ENCODE measurements at places on chromosomes 3 and 15.

GRCh38 chr3:119631516-119631915 lies 28.9 kb downstream of the POPDC2 start:
- no peaks in the 10 kb centered on the region for H3K36me3 ChIP-seq
- H3K27me3 ChIP-seq: peaks cover 29% of the 10 kb centered on the region
- DNase-seq: no peak
- no peak overlapping the region for H3K27ac ChIP-seq
- peaks cover 22% of the 10 kb centered on the region for H3K4me1 ChIP-seq

DNA sequence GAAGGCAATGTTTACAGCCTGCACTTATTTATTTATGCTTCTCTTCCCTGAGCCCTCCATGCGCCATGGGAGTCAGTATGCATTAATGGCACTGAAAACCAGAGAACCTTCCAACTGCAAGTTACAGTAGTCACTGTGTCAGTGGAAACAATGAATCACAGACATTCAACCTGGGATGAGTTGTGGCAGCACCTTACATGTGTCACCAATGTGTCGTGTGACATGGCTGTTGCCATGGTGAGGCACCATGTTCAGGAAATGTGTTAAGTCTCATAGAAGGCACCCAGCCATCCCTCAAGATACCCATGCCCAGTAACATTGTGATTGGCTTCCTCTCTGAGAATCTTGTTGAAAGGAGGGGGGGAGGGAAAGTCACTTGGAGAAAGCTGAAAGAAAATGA lies 105.0 kb downstream of the FOXP1 start:
- no peaks in the 10 kb centered on the region for H3K27me3 ChIP-seq
- H3K4me1 ChIP-seq: peaks cover 47% of the 10 kb centered on the region
- peak; percentile 38 for DNase-seq
- peaks cover 21% of the 10 kb centered on the region for H3K36me3 ChIP-seq
- H3K27ac ChIP-seq: no peak overlapping the region

GRCh38 chr3:132659000-132659364 lies 627 bp downstream of the ACAD11 start:
- peaks cover 4% of the 10 kb centered on the region for H3K36me3 ChIP-seq
- H3K4me1 ChIP-seq: peaks cover 37% of the 10 kb centered on the region
- no peak for DNase-seq
- H3K27ac ChIP-seq: peak overlapping the region; percentile 95
- H3K27me3 ChIP-seq: no peaks in the 10 kb centered on the region

DNA sequence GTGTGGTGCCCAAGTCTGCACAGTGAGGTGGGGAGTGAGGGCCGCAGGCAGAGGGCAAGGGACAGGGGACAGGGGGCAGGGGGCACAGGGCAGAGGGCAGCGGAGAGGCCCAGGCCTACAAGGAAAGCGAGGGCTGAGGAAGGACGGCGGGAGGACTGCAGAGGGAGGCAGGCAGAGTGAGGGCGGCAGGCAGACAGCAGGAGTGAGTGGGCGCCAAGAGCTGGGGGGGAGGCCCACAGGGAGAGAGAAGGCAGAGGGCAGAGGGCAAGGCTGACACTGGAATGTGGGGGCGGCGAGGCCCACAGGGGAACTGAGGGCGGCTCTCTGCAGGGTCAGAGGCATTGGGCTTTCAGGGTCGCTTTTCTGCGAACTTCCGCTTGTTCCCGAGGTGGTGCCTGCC lies 267.8 kb upstream of the NDN start:
- no peaks in the 10 kb centered on the region for H3K4me1 ChIP-seq
- H3K27ac ChIP-seq: no peak overlapping the region
- H3K27me3 ChIP-seq: no peaks in the 10 kb centered on the region
- no peak overlapping the region for H3K4me3 ChIP-seq

DNA sequence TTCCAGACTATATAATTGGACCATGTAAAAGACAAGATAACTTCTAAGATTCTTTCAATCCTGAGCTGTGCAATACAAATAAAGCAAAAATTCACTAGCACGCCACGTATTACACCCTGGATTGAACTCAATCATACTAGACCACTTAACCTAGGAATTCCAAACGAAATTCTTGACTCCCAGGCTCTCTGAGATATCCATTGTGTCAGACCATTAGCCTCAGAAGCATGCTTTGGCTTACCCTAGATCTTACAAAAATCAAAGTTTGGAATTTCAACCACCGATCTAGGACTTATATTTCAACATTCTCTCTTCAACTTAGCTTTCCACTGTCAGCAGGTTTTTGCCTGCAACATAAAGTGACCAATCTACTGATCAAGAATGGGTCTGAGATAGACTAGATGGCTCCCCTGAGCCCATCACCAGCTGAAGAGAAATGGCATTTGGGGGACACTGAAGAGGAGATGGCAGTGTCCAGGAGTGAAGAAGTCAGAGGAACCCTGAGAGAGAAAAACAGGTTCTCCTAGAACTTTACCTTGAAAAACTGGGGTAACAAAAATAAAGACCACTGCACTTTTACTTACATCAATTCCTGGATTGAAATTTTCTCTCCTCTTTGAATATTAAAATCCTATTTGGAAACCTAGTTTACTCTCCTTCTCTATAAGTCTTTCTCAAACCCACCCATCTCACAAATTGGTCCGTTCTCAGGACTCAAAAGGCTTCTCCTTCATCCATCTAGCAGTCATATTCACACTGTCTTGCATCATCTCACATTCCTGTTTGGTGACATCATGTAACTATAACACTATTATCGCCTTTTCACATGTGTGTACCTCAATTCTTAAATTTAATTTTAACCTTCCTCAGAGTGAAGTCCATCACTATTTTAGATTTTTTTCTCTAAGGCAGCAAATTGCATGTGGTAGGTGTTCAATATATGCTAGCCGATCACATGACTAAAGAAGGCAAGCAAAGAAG lies 18.5 kb downstream of the CPNE4 start:
- H3K27me3 ChIP-seq: peaks cover 10% of the 10 kb centered on the region
- H3K36me3 ChIP-seq: no peaks in the 10 kb centered on the region
- H3K4me1 ChIP-seq: no peaks in the 10 kb centered on the region
- no peak overlapping the region for H3K27ac ChIP-seq
- DNase-seq: no peak

DNA sequence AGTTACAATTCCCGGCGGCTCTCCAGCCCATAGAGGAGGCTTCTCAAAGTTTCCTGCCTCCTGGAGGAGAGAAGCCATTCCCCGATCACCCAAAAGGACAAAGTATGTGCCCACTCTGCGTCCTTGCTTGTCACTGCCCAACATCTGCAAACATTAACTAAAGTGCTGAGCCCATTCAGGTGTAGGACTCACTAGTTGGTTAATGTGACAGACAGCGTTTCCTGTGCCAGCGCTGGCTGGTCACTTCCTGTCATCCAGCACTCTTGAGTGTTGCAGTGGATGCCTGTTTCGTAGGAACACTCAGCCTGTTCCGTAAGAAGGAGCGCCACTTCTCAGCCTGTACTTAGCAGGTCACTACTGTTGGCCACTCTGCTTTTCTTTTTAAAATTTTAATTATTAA lies 100.3 kb downstream of the APBA2 start:
- H3K27ac ChIP-seq: no peak overlapping the region
- H3K4me3 ChIP-seq: no peak overlapping the region
- no peaks in the 10 kb centered on the region for H3K36me3 ChIP-seq
- no peaks in the 10 kb centered on the region for H3K27me3 ChIP-seq

DNA sequence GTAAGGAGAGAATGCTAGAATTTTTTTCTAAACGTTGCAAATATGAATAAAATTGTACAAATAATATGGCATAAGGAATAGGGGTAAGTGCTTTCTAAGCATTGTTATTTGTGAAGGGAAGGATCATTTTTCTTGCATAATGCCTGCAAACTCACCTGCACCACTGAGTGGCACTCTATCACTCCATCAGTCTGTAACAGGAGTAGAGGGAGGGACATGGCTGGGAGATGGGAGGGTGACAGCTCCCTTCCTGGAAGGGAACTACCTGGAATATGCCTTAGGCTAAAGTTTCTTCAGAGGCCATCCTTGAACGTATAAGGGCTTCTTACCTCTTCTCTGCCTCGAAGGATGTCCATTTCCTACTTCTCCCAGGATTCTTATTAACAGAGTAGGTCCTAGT lies 3.0 kb downstream of the NAALADL2 start:
- no peak overlapping the region for H3K4me3 ChIP-seq
- H3K27me3 ChIP-seq: no peaks in the 10 kb centered on the region
- H3K36me3 ChIP-seq: no peaks in the 10 kb centered on the region
- H3K4me1 ChIP-seq: no peaks in the 10 kb centered on the region

DNA sequence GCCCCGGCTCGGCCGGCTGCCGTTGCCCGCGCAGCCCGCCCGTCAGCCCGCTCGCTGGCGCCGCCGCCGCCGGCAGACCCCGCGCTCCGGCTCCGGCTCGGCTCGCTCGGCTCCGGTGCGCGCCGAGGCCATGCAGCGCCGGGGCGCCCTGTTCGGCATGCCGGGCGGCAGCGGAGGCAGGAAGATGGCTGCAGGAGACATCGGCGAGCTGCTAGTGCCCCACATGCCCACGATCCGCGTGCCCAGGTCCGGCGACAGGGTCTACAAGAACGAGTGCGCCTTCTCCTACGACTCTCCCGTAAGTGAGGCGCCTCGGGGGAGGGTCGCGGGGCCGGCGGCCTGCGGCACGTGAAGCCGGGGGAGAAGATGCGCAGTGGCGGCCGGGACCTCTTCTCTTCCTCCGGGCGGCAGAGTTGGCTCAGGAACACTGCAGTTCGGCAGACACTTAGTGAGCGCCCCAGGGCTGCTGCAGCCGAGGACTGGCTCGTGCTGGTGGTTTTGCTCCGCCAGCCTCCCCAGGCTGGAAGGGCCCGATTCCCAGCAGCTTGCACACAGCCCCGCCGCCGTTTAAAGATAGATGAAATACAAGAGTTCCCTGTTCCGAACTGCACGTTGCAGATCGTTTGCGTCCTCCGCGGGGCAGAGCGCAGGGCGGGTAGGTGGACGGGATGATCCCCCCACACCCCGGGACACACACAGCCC lies 407 bp downstream of the USP13 start:
- peaks cover 30% of the 10 kb centered on the region for H3K4me1 ChIP-seq
- peak; percentile 72 for DNase-seq
- peak overlapping the region; percentile 88 for H3K27ac ChIP-seq
- peaks cover 30% of the 10 kb centered on the region for H3K27me3 ChIP-seq
- H3K36me3 ChIP-seq: no peaks in the 10 kb centered on the region

GRCh38 chr3:109265295-109265694 lies 51.0 kb downstream of the DPPA2 start:
- no peak overlapping the region for H3K27ac ChIP-seq
- no peak for DNase-seq
- H3K4me1 ChIP-seq: no peaks in the 10 kb centered on the region
- no peaks in the 10 kb centered on the region for H3K36me3 ChIP-seq

- no peak overlapping the region for H3K27ac ChIP-seq
- DNase-seq: no peak
- peaks cover 9% of the 10 kb centered on the region for H3K36me3 ChIP-seq
- no peaks in the 10 kb centered on the region for H3K27me3 ChIP-seq
Measured at GRCh38 chr3:136731274-136731884, 20.8 kb downstream of the STAG1 start.

DNA sequence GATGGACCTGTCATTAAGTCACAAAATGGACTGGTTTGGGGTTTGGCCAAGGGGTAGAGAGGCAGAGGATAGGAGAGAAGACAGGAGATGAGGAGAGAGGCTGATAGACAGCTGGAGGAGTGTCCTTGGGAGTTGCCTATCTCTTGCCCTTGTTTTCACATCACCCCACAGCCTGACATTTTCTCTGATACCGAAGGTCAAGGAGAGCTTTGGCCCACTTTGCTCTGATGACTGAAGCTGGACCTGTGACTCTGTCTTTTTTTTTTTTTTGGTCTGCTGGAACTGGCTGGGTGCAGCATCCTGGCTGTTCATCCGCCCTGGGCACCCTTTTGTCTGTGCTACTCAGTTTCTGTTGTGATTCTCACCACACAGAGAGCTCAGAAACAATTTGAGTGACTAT lies 5.1 kb downstream of the GPD1L start:
- peaks cover 79% of the 10 kb centered on the region for H3K4me1 ChIP-seq
- peaks cover 42% of the 10 kb centered on the region for H3K36me3 ChIP-seq
- no peaks in the 10 kb centered on the region for H3K27me3 ChIP-seq
- H3K27ac ChIP-seq: no peak overlapping the region
- H3K4me3 ChIP-seq: no peak overlapping the region

- no peaks in the 10 kb centered on the region for H3K4me1 ChIP-seq
- H3K36me3 ChIP-seq: no peaks in the 10 kb centered on the region
- H3K27me3 ChIP-seq: peaks cover 17% of the 10 kb centered on the region
- no peak for DNase-seq
Measured at GRCh38 chr15:59931646-59932261, 72.4 kb upstream of the FOXB1 start.

GRCh38 chr15:62950462-62950931 lies 92.0 kb upstream of the TPM1 start:
- no peaks in the 10 kb centered on the region for H3K36me3 ChIP-seq
- DNase-seq: no peak
- no peak overlapping the region for H3K27ac ChIP-seq
- no peak overlapping the region for H3K4me3 ChIP-seq

DNA sequence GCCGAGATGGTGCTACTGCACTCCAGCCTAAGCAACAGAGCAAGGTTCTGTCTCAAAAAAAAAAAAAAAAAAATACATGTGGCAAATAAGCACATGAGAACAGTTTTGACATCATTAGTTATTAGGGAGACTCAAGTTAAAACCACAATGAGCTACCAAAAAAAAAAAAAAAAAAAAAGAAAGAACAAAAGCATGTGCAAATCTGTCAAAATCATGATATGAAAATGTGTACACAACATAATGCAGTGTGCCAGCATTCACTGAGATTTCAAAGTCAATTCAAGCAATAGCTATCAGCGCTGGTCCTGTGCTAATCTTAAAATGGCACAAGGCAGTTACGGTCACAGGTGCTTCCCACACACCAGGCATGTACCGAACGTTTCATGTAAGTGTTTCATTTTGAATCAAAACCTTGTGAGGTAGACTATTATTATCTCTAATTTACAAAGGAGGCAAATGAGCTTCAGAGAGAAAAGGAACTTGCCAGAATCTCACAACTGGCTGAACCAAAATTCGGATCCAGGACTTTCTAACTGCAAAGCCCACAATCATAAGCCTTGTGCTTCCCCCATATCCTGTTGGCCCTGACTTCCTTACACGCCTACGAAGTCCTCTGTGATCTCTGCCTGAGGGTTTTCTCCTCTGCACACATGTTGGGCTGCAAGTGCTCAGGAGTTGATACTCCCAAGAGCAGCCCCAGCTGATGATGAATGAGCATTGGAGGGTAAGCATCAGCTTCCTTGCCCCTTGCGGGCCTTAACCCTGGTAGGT lies 200.1 kb upstream of the PROK2 start:
- DNase-seq: peak; percentile 41
- peaks cover 26% of the 10 kb centered on the region for H3K4me1 ChIP-seq
- peak overlapping the region; percentile 13 for H3K4me3 ChIP-seq
- H3K36me3 ChIP-seq: no peaks in the 10 kb centered on the region
- H3K27me3 ChIP-seq: no peaks in the 10 kb centered on the region

GRCh38 chr3:83956431-83956830 lies 1002.4 kb upstream of the CADM2 start:
- no peaks in the 10 kb centered on the region for H3K36me3 ChIP-seq
- H3K4me1 ChIP-seq: no peaks in the 10 kb centered on the region
- no peak for DNase-seq
- no peaks in the 10 kb centered on the region for H3K27me3 ChIP-seq
- no peak overlapping the region for H3K4me3 ChIP-seq

- H3K27me3 ChIP-seq: peaks cover 24% of the 10 kb centered on the region
- H3K4me1 ChIP-seq: no peaks in the 10 kb centered on the region
- no peak overlapping the region for H3K27ac ChIP-seq
- H3K36me3 ChIP-seq: no peaks in the 10 kb centered on the region
- no peak for DNase-seq
- H3K4me3 ChIP-seq: no peak overlapping the region
Measured at GRCh38 chr3:42762046-42762724, 10.9 kb downstream of the CCDC13 start.

GRCh38 chr15:48914717-48915116 lies 36.8 kb downstream of the EID1 start:
- no peaks in the 10 kb centered on the region for H3K36me3 ChIP-seq
- DNase-seq: no peak
- no peak overlapping the region for H3K4me3 ChIP-seq
- no peak overlapping the region for H3K27ac ChIP-seq

Measured in activated naive CD4-positive, alpha-beta T cell treated with anti-CD3 and anti-CD28 coated beads, Interleukin-2, amount 10 ng/mL, durations not matched to agents 7 days and 5 days (primary cell).